Naive thymus-derived CD8-positive, alpha-beta T cell (primary cell): ENCODE measurements at places on chromosomes 7 and 10. TPM values are rescaled to one million over a fixed set of nuclear protein-coding genes. Genes with fewer than 3 reads are reported as not detected.

CFAP58 gene
- not detected for polyA plus RNA-seq

SPDYE18 gene
- not detected for polyA plus RNA-seq

UTF1 gene
- not detected for polyA plus RNA-seq

PTCD1 gene
- 3.2 TPM for polyA plus RNA-seq

H2BK1 gene
- not detected for polyA plus RNA-seq

MOGAT3 gene
- polyA plus RNA-seq = not detected

C10orf67 gene
- polyA plus RNA-seq = not detected

INHBA gene
- polyA plus RNA-seq = not detected
